ENCODE measurements at places on chromosomes 7 and 10.

DNA sequence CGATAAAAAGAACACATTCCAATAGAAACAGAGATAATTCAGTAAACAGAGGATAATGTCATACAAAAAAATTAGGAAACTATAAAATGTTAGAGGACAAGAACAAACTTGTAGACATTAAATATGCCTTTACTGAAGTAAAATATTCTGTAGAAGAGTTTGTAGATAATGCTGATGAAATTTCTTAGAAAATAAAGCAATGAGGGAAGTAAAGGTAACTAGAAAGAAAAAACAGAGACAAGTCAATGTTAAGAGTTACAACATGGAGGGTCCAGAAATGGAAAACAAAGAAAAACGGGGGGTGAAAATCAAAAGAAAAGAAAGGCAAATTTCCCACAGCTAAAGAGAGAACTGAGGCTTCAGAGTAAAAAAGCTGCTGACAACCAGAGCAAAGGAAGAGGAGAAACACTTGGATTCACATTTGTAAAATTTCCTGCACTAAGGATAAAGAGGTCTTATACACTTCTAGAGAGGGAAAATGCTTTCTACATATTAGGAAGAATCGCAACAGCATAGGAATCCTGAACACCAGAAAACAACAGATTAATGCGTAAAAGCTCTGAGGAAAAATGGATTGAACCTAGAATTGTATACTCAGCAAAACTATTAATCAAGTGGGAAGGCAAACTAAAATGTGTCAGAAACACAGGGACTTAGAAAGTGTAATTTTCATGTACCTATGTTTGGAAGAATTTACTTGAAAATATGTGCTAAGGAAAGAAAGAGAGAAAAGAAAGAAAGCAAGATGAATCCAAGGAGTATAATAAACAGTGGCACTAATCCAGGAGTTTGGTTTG lies 55.0 kb upstream of the AGR3 start:
- no peak for DNase-seq
- H3K27ac ChIP-seq, result no peak overlapping the region
- no peaks in the 10 kb centered on the region for H3K4me1 ChIP-seq
- no peaks in the 10 kb centered on the region for H3K27me3 ChIP-seq

DNA sequence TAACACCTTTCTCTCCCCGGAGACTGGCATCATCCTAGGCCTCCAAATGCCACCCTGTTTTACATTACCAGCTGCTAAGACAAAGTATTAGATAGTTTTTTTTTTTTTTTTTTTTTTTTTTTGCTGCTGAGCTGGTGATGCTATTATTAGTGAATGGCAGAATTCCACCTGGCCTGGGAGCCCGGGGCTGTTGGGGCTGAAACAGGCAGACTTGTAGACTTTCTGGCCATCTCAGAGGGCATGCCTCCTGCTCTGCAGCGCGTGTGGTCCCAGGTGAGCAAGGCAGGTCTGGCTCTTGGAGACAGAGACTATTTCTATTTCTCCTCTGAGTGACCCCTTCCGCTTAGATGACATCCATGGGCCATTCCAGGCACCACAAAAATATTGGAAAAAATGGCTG lies 104.2 kb downstream of the EMX2 start:
- H3K27ac ChIP-seq, result no peak overlapping the region
- H3K27me3 ChIP-seq, result no peaks in the 10 kb centered on the region
- H3K4me3 ChIP-seq, result no peak overlapping the region
- DNase-seq, result no peak
- peaks cover 2% of the 10 kb centered on the region for H3K4me1 ChIP-seq

GRCh38 chr10:35570397-35570796 lies 34.7 kb upstream of the GJD4 start:
- no peak for DNase-seq
- H3K36me3 ChIP-seq, result peaks cover 55% of the 10 kb centered on the region

GRCh38 chr7:80843018-80843677 lies 75.7 kb downstream of the SEMA3C start:
- no peaks in the 10 kb centered on the region for H3K4me1 ChIP-seq
- H3K27ac ChIP-seq, result no peak overlapping the region
- no peak overlapping the region for H3K4me3 ChIP-seq
- peaks cover 4% of the 10 kb centered on the region for H3K36me3 ChIP-seq
- DNase-seq, result peak; percentile 57

DNA sequence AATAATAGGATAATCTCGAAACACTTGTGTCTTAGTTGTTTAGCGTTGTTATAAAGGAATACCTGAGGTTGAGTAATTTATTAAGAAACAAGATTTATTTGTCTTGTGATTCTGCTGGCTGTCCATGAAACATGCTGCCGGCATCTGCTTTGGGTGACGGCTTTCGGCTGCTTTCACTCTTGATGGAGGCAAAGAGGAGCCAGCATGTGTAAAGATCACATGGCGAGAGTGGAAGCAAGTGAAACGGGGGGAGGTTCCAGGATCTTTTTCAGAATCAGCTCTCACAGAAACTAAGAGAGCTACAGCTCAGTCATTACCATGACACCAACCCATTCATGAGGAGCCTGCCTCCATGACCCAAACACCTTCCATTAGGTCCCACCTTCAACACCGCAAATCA lies 402.8 kb downstream of the CDC14C start:
- no peaks in the 10 kb centered on the region for H3K27me3 ChIP-seq
- no peak for DNase-seq
- no peak overlapping the region for H3K27ac ChIP-seq
- H3K4me1 ChIP-seq, result no peaks in the 10 kb centered on the region
- H3K4me3 ChIP-seq, result no peak overlapping the region

- no peak overlapping the region for H3K4me3 ChIP-seq
- H3K36me3 ChIP-seq, result no peaks in the 10 kb centered on the region
- no peaks in the 10 kb centered on the region for H3K27me3 ChIP-seq
- no peaks in the 10 kb centered on the region for H3K4me1 ChIP-seq
- H3K27ac ChIP-seq, result no peak overlapping the region
- DNase-seq, result no peak
Measured at GRCh38 chr10:96619120-96619519, 32.3 kb upstream of the TM9SF3 start.

DNA sequence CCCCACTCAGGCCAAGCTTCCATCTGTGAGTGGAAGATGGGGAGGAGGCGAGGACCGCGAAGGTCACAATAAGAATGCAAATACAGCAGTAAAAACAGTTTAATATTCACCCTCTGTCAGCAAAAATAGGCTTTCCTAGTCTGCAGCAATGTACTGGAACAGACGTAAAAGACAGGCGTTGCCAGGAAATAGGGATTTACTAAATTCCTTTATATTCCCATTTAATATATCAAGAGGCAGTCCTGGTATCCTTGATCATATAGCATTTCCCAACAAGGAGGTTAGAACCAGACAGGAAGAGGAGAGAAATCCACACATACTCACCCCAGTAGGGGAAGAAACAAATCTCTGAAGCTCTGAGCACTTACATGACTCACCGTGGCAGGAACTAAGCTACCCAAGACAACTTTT lies 1054.9 kb upstream of the C7orf33 start:
- H3K4me3 ChIP-seq, result no peak overlapping the region
- H3K27ac ChIP-seq, result no peak overlapping the region
- no peaks in the 10 kb centered on the region for H3K36me3 ChIP-seq
- no peaks in the 10 kb centered on the region for H3K4me1 ChIP-seq

DNA sequence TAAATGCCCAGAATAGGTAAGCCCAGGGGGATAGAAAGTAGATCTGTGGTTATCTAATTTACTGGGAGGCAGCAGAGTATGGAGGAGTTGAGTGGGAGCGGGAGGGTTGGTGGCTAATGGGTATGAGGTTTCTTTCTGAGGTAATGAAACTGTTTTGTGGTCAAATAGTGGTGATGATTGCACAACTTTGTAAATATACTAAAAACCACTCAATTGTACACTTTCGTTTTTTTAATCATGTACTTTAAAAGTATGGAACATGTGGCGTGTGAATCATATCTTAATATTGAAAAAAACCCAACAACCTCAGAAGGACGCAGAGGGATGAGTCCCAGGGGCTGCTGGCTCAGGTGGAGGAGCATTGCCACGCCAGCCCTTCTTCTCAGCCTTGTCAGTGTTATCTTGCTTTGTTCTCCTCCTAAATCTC lies 118.1 kb downstream of the WDR11 start:
- no peaks in the 10 kb centered on the region for H3K4me1 ChIP-seq
- DNase-seq, result no peak
- no peak overlapping the region for H3K27ac ChIP-seq
- peaks cover 22% of the 10 kb centered on the region for H3K27me3 ChIP-seq
- no peak overlapping the region for H3K4me3 ChIP-seq
